H1 (cell line): ENCODE measurements at places on chromosomes 6 and 20. TPM values are rescaled to one million over a fixed set of nuclear protein-coding genes. Genes with fewer than 3 reads are reported as not detected.

DNA sequence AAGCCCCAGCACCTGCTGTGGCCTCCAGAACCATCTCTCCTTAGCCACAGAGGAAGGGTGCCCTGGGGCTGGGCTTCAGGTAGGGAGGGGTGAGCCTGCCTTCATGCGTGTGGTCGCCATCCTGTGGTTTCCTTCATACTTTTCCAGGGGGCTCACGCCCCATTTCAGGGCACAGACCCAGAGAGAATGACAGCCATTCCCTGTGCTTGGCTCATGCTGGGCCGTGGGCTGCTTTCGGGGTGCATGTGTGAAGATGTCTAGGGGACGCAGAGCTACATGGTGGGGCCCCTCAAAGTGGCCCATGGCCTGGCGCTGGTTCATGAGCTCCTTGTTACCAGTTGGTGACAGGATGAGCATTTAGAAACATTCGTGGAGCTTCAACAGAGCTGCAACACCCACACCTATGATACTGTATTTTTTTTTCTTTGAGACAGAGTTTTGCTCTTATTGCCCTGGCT, 190.3 kb upstream of the SLC24A3 start:
- no peaks in the 10 kb centered on the region for H3K36me3 ChIP-seq
- H3K27me3 ChIP-seq: no peaks in the 10 kb centered on the region
- H3K4me3 ChIP-seq: no peak overlapping the region
- H3K27ac ChIP-seq: no peak overlapping the region
- peak; percentile 2 for DNase-seq

RSPO3 gene
- not detected in 2 replicates for total RNA-seq

DNA sequence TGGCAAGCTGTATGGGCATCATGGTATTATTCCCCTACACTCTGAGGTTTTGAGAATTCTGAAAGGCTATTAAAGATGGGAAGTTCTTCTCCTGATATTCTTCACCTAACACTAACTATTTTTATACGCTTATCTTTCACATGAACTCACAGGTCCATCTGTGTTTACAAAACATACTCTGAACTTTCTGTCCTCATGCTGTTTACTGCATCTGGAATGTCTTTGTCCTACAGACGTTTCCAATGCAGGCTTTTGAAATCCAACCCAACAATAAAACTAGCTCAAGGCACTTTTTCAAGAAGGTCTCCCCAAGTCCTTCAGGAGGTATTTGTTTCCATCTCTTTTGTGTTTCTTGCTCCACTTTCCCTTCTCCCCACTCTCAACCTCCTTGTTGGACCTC, 60.5 kb upstream of the MLIP start:
- H3K27me3 ChIP-seq: no peaks in the 10 kb centered on the region
- no peak overlapping the region for H3K27ac ChIP-seq
- no peak for DNase-seq
- no peaks in the 10 kb centered on the region for H3K36me3 ChIP-seq

GRCh38 chr6:51830666-51831065, 256.7 kb downstream of the PKHD1 start:
- H3K36me3 ChIP-seq: no peaks in the 10 kb centered on the region
- H3K27ac ChIP-seq: no peak overlapping the region
- DNase-seq: no peak
- H3K27me3 ChIP-seq: no peaks in the 10 kb centered on the region
- no peak overlapping the region for H3K4me3 ChIP-seq

GRIK2 gene
- 1.3 and 2.2 TPM in 2 replicates for total RNA-seq

GRCh38 chr20:19658137-19658536, 99.9 kb upstream of the RIN2 start:
- H3K4me3 ChIP-seq: no peak overlapping the region
- H3K27me3 ChIP-seq: no peaks in the 10 kb centered on the region
- no peaks in the 10 kb centered on the region for H3K36me3 ChIP-seq

DNA sequence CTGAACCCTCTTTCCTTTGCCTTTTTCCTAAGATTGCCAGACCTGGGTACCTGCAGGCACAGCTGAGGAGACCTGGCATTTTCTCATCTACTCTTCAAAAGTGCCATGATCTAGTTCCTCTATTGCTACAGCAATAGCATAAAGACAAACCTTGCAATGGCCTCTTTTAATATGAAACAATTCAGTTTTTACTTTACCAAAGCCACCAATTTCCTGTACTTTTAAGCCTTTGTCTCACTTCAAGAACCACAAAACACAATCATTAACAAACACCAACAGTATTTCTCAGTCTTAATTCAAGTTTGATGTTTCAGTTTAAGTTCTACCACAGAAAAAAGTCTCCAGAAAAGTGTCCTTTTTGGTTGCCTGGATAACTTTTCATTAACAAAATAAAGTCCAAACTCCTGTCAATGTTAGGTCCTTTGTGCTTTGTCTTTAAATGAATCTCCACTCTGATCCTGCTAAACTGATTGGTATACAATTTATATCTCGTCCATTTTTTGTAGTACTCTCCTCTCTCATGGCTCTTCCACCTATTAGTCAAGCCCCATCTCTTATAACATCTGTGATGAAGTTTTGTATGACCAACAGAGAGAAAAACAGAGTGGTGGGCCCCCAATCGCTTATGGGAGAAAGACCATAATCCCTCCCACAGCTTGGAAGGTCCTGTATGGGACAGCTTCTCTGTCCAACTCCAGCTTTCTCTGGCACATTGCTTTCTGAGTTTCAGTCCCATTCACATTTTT, 50.5 kb upstream of the THEMIS start:
- no peak for DNase-seq
- H3K4me3 ChIP-seq: no peak overlapping the region
- no peaks in the 10 kb centered on the region for H3K36me3 ChIP-seq
- H3K4me1 ChIP-seq: no peaks in the 10 kb centered on the region
- no peaks in the 10 kb centered on the region for H3K27me3 ChIP-seq

TFAP2B gene
- total RNA-seq: not detected in 2 replicates

MEP1A gene
- not detected in 2 replicates for total RNA-seq

SYNGAP1 gene
- 101 and 109 TPM in 2 replicates for total RNA-seq

DNA sequence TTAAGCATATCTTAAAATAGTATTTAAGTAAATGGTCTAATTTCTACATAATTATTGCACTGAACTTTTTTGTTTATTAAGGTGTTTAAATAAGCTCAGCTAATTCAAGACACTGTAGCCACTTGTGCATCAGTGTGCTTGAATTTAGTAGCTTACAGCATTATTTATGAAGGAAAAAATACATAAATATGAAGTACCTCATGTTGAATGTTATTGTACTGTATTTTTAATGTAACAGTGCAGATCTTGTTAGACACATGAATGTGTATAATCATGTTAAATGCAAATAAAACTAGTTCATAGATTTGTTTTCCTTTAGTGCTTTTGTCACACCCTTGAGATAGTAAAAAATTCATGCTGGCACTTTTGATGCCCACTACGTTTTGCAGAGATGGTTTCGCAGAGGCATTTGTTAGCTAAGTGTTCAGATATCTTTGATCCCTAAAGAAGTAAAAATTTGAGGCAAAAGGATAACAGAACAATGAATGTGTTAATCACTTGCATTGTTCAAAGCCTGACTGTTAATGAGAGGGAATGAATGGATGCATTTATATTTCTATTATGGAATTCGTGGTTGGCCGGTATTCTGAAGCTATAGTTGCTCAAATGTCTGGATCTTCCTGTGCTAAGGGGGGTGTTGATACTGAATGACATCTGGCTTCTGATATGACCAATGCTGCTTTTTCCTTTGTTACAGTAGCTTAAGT, 8.8 kb downstream of the BTBD3 start:
- no peak overlapping the region for H3K4me3 ChIP-seq
- H3K27ac ChIP-seq: no peak overlapping the region
- H3K27me3 ChIP-seq: no peaks in the 10 kb centered on the region

DNA sequence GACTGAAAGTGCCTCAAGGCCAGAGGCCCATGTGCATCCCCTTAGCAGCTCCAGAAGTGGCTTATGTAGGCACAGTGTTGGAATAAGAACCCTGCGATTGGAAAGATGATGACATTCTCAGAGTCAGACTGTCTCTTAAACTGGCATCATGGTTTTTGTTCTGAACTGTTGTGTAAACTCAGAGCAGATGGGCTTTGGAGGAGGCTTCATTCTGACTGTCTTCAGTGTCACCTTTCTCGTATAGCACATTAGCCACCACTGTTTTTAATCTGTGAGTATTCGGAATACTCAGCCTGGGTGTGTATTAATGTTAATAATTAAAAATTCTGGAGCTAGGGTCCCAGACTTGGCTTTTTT, 140.9 kb downstream of the JARID2 start:
- H3K4me1 ChIP-seq: peaks cover 13% of the 10 kb centered on the region
- H3K27ac ChIP-seq: no peak overlapping the region
- no peaks in the 10 kb centered on the region for H3K36me3 ChIP-seq
- no peak for DNase-seq
- H3K27me3 ChIP-seq: no peaks in the 10 kb centered on the region
- no peak overlapping the region for H3K4me3 ChIP-seq

DNA sequence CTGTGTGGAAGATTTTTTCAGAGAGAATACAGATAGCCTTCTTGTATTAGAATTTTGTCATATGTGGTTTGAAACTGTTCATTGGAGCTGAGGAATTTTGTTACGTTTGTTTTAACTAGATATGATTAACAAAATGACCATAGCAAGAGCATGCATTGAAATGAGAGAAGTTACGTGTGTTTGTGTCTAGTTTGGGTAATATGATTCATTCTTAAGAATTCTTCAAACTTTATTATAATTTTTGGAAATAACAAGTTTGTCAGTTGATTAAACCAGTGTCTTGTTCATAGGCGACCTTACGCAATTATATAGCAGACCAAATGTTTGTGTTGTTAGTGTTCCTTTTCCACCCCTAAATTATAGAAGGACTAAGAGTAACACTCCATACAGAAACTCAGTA, 5.5 kb downstream of the GMNN start:
- peaks cover 3% of the 10 kb centered on the region for H3K36me3 ChIP-seq
- H3K27ac ChIP-seq: no peak overlapping the region
- H3K27me3 ChIP-seq: no peaks in the 10 kb centered on the region
- no peak for DNase-seq

GRCh38 chr20:36836591-36837269, 39.2 kb upstream of the TLDC2 start:
- no peaks in the 10 kb centered on the region for H3K27me3 ChIP-seq
- no peak overlapping the region for H3K27ac ChIP-seq
- peaks cover 1% of the 10 kb centered on the region; the same call in 1 of the 2 replicates for H3K4me1 ChIP-seq
- DNase-seq: peak; percentile 65
- no peak overlapping the region for H3K4me3 ChIP-seq

DNA sequence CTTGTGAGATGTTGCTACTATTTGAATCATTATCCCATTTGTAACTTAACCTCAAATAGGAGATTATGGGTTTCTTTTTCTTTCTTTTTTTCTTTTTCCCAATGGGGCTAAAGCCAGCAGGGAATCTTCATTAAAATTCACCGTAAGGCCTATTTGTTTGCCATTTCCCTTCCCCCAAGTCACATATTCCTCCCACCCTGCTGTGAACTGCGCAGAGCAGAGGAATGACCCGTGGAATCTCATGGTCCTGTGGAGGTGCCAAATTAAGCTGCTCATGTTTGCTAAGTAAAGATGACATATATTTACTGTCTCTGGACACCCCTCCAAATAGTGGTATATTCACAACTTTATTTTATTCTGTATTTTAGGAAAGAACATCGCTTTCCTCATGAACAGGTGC, 699.3 kb downstream of the RNF144B start:
- H3K27me3 ChIP-seq: peaks cover 1% of the 10 kb centered on the region
- DNase-seq: no peak
- H3K4me1 ChIP-seq: peaks cover 2% of the 10 kb centered on the region; the same call in 1 of the 2 replicates
- H3K36me3 ChIP-seq: no peaks in the 10 kb centered on the region

BPIFB1 gene
- total RNA-seq: not detected in 2 replicates

DNA sequence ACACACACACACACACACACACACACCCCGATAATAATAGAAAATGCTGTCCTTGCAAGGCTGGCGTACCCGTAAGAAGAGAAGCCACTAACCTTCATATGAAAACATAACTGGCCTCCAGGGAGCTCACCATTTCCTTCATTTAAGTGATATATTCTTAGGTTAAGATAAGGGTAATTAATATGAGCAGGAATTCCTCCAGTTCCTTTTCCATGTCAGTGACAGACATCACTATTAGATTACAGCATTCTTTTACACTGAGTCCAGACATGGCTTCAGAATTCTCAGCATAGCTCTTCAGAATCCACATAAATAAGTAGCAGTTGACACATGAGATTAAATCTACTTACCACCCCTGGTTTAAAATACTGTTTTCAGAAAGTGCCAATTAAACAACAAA, 121.9 kb downstream of the SIM1 start:
- no peak overlapping the region for H3K27ac ChIP-seq
- no peaks in the 10 kb centered on the region for H3K36me3 ChIP-seq

GRCh38 chr6:121780325-121781321, 345.2 kb downstream of the GJA1 start:
- H3K27me3 ChIP-seq: no peaks in the 10 kb centered on the region
- H3K4me1 ChIP-seq: no peaks in the 10 kb centered on the region
- H3K4me3 ChIP-seq: no peak overlapping the region
- H3K27ac ChIP-seq: no peak overlapping the region
- H3K36me3 ChIP-seq: no peaks in the 10 kb centered on the region

DNA sequence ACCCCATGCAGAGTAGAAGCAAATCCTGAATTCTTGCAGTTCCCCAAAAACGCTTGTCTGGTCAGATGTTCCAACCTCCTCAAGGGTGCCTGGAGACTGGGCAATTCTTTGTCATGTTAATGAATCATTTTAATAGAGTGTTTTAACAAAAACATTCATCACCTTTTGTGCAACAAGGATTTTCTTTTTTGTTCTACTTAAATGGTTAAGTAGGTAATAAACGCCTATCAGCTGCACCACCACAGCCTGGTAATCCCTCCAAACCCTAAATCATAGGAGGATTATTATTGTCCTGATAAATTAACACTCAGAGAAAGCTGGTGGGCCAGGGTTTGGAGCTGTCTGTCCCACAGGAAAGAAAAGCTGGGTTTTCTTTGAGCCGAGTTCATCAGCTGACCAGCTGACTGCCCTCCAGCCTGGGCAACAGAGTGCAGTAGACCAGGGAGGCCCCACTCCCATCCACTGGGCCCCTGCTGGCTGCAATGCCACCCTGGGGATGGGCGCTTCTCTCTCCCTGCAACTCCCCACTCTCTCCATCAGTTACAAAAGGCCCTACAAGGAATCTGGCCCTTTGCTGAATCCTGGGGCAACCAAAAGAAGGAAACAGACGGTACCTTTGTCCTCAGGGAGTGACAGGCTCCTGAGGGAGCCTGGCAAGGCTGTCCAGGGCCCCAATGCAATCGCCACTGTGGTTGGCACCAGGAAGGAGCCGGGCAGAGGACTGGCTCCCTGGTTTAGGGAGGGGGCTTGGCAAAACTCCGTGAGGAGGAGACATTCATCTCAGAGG, 23.1 kb upstream of the BMP7 start:
- no peak overlapping the region for H3K27ac ChIP-seq
- H3K36me3 ChIP-seq: no peaks in the 10 kb centered on the region
- no peak overlapping the region for H3K4me3 ChIP-seq
- H3K27me3 ChIP-seq: no peaks in the 10 kb centered on the region; the same call in 1 of the 2 replicates
- no peak for DNase-seq
- H3K4me1 ChIP-seq: 0 out of 2 replicates have a peak, but pooled peaks cover 3% of the 10 kb centered on the region

DNA sequence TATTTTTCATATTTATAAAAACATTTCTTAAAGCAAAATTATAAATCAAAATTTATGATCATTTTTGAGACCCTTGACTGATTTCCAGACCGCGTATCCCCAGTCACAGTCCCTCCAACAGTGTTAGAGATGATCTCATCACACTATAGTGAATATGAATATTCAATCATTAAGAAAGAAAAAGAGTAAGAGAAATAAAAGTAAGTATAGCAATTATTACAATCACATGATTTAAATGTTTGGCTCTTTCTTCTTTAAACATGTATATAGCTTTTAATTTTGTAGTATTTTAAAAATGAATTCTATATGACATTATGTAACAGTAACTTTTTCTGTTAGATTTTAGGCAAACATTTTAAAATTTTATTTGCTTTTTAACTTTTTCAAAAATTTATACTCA, 438.3 kb downstream of the RFPL4B start:
- no peak overlapping the region for H3K4me3 ChIP-seq
- H3K4me1 ChIP-seq: no peaks in the 10 kb centered on the region
- H3K27ac ChIP-seq: no peak overlapping the region
- no peaks in the 10 kb centered on the region for H3K27me3 ChIP-seq
